Activated CD4-positive, alpha-beta T cell treated with anti-CD3 and anti-CD28 coated beads, Interleukin-2, amount 50 U/mL, for 1 hour (primary cell): ENCODE measurements at places on chromosomes 6 and 20.
A peak's percentile ranks its signal among the peaks of the same experiment; 100 is the strongest.

DNA sequence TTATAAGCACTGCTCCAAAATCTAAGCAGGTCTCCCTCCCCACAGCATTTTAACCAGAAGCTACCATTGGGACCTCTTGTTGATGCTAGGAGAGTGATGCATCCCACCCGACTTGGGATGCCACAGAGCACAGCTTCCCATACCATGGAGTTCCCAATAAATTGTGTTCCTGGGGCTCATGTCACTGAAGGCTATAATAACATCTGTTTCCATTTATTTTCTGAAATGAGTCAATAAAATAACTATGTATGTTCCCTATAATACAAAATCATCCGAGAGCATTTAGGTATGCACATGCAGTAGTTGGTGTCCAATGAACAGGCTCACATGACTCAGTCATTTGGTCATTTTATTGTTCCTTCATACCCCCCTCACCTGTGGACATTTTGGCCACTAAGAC lies 204.2 kb downstream of the TBC1D7 start:
- no peak for DNase-seq

DNA sequence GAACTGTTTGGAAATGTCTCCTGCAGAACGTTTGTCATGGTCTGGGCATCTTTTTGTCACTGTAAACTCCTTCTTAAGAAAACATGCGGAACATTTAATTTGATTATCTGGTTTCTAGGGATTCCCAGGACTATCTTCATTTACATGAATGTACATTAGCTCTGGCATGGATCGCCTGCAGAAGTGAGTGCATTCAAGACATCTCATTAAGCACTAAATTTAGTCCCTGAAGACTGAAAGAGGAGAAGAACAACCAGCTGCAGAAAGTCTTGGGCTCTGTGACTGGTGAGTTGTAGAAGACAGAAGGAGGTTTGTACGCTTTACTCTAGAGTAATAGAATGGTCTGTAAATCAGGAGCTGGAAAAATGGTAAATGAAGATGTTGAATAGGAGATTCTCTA lies 540.7 kb downstream of the BCKDHB start:
- no peak for DNase-seq

DNA sequence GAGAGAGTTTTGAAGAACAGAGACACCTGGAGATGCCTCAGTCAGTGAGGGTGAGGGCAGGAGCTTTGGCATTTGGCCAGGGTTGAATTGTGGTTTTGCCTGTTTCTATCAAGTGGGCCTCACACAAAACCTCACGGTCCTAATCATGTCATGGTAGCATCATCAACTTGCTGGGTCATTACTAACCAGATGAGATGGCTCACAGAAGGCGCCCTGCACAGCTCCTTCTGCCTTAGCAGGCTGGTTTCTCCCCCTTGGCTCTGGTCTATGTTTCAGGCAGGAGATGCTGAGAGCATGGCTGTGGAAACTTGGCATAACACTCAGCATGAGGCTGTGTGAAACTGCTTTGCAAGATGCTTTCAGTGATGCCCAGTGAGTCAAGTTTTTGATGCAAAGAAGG lies 99.3 kb downstream of the LRRC1 start:
- no peak for DNase-seq

DNA sequence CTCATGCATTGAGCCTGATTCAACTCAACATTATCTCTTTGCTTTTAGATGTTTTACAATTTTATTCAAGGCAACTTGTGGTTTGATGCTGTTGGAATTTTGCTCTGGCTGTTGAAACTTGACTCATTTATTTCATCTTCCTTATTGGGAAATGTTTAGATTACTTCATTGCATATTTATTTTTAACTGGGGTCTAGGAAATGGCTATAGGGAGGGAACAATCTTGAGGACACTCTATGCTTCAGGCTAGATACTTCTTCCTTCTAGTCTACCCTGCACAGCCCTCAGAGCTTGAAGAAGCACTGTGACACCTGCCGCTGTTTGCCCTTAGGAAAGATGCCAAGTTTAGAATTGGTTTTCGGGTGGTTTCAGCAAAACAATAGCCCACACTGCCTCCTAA lies 183.4 kb downstream of the ADGRG6 start:
- no peak for DNase-seq

DNA sequence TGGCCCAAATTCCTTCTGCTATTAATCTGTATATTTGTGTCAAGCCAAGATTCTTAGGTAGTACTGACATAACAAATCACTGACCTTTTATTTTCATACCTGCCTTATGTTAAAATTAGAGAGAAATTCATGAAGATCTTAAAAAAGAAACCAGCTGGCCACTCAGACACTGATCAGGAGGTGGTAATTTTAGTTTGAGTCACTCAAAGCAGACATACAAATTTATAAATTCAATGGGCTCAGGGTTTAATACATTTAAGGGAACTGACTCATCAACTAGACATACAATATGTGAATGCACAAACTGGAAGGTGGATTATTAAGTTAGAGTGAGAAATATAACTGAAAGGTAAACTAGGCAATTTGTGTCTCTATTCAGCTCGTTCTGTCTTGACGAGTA lies 711.9 kb upstream of the EYS start:
- DNase-seq, result no peak

GRCh38 chr6:67535946-67536345 lies 1099.1 kb upstream of the ADGRB3 start:
- no peak for DNase-seq

DNA sequence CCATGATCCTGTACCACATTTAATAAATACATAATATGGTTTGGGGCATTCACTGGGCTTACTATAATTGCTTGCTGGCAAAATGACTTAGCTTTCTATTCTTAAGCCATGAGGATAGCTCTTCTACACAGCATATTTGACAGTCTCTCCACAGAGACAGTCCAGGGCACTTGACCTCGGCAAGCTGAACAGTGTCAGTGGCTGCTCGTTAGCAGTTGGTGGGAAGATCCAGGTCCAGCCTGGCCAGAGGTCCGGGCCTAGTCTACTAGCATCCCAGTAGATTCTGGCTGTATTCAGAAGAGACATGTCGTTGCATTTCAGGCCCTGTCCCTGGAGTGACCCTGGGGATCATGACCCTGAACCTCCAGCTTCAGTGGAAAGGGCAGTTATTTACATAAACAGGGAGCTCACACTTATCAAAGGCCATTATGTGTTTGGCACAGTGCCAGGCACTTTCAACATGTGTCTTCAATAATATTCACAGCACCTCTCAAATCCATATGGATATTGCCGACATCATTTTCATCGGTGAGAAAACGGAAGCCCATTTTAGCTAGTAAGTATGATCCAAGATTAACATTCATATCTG lies 139.0 kb downstream of the IMPG1 start:
- DNase-seq, result no peak

DNA sequence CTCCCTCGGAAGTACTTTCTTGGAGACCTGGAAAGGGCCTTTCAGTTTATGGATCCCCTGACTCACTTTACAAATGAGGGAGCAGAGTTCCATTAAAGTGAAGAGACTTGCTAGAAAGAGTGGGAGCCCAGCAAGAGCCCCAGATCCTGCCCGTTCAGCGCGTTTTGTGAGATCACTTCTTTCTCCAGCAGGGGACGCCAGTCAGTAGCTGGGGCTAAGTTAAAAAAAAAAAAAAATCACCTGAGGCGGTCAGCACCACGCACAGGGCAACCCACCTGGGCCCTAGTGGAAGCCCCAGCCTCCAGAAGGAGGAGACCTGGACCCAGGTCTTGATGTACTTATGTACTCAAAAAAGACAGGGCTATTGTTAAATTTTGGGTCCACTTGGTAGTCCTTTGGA lies 274.5 kb upstream of the RNF24 start:
- DNase-seq, result no peak

GRCh38 chr20:13819885-13820645 lies 35.2 kb downstream of the NDUFAF5 start:
- peak; percentile 2 for DNase-seq

- no peak for DNase-seq
Observed at GRCh38 chr6:77740380-77740779, 87.5 kb downstream of the MEI4 start.

- DNase-seq, result no peak
Observed at GRCh38 chr20:48195121-48195870, 410.0 kb upstream of the SULF2 start.

DNA sequence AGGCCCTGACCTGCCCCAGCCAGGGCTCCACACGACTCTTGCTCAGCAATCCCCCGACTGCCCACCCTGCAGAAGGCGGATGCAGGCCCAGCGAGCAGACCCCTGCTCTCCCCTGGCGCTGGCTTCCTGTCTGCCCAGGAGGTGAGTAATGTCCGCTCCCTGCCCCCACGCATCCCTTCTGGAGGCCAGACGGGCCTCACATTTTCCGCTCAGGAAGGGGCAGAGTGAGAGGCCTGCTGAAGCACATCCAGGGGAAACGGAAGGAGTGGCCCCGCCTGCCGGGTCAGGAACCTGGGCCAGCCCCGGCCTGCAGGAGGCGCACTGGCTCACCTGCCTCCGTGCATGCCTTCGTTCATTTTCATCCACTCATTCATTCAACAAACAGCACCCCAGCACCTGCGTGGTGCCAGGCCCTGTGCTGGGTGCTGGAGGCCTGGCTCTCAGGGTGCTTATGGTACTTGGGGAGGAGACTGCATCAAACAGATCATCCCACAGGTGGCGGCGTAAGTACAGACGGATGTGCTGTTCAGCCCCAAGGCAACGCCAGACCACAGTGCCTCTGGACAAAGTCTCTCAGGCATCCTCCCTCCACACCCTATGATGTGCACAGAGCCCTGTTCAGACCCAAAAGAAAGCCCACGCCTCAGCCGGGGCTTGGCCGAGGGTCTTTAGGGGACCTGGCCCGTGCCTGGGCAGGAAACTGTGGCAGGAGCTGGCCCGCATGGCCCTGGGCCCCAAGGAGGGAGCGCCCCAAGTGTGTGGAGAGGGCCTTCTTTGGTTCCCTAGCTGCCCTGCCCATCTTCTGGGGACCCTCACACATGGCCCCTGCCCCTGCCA lies 112.1 kb downstream of the ASXL1 start:
- peak; percentile 29 for DNase-seq

DNA sequence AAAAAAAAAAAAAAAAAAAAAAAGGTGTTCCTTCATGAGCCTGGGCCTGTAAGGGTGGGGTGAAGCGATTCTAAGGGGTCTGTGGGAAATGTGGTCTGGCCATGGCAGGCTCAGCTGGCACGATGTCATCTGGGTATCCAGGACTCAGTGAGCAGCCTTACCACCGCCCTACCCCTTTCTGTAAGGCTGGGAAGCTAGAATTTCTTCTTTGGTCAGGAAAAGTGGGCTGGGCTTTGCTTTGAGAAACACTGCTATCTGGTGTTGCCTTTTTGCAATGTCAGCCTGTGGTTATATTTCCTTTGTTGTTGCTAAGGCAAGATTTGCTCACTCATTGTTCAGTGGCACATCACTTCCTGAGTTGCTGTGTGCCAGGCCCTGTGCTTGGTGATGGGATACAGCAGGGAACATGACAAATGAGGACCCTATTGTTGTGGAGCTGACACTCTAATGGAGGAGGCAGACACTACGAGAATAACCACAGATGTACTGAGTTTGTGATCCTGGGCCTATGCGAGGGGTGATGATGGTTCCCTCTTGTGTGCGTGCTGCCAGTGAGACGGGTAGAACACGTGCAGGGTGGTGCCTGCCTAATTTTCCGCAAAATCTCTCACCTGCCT lies 45.9 kb upstream of the ZNFX1 start:
- DNase-seq, result no peak

DNA sequence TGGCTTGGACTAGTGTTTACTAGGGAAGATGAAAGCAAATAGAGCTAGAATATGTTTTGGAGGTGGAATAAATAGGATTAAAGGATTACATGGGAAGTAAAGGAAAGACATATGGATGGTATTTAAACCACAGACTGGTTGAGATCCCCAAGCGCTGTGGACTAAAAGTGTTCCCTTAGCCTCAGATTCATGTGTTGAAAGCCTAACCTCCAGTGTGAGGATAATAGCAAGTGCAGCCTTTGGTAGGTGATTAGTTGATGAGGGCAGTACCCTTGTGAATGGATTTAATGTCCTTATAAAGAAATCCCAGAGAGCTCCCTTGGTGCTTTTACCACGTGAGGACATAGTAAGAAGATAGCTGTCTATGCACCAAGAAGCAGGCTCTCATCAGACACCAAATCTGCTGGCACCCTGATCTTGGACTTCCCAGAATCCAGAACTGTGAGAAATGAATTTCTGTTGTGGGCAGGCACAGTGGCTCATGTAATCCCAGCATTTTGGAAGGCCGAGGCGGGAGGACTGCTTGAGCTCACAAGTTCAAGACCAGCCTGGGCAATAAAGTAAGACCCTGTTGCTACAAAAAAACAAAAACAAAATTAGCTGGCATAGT lies 57.3 kb upstream of the MCM9 start:
- DNase-seq, result no peak

DNA sequence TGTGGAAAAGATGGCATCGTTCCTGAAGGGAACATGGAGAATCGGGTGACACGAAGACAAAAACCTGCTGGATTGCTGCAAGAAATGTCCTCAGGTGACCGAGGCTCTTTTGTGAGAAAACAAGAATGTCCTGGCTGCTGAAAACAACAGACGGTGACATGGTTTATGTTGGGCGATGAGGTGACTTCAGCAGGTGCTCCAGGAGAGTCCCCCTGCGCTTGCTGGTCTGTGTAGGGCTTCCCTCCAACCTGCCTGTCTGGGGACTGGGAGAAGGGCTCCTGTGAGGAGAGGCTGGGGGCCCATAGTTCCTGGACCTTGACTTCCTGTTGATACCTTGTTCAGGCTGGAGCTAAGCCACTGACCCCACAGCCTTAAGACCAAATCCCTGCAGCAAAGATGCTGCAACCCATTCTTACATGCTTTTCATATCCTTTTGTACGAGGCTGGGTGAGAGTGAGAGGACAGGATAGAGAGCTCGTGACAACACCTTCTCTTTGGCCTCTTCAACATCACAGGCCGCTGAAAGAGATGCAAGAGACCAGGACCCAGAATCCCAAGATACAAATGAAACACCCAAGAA lies 134.8 kb downstream of the CD83 start:
- no peak for DNase-seq

GRCh38 chr6:6645261-6645917 lies 56.9 kb downstream of the LY86 start:
- DNase-seq, result no peak

DNA sequence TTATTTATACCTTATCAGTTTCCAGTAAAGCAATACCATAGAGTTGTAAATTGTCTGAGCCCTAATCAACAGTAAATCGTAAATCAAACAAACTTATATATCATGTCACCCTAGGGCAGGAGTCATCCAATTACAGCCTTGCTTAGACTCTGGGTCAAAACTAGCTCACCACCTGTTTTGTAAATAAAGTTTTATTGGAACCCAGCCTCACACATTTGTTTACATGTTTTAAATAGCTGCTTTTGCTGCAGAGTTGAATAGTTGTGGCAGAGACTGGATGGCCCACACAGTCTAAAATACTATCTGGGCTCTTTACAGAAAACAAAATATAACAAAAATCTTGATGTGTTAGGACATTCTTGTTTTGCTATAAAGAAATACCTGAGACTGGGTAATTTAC lies 94.4 kb downstream of the MKKS start:
- DNase-seq, result no peak

GRCh38 chr20:62970307-62971210 lies 18.1 kb downstream of the SLC17A9 start:
- DNase-seq, result no peak

- no peak for DNase-seq
Observed at GRCh38 chr6:158071121-158072082, 89.7 kb downstream of the SYNJ2 start.
